ENCODE measurements at places on chromosomes 4 and X.

- DNase-seq = no peak
Observed at GRCh38 chrX:2513121-2513664, 12.4 kb upstream of the DHRSX start.

DNA sequence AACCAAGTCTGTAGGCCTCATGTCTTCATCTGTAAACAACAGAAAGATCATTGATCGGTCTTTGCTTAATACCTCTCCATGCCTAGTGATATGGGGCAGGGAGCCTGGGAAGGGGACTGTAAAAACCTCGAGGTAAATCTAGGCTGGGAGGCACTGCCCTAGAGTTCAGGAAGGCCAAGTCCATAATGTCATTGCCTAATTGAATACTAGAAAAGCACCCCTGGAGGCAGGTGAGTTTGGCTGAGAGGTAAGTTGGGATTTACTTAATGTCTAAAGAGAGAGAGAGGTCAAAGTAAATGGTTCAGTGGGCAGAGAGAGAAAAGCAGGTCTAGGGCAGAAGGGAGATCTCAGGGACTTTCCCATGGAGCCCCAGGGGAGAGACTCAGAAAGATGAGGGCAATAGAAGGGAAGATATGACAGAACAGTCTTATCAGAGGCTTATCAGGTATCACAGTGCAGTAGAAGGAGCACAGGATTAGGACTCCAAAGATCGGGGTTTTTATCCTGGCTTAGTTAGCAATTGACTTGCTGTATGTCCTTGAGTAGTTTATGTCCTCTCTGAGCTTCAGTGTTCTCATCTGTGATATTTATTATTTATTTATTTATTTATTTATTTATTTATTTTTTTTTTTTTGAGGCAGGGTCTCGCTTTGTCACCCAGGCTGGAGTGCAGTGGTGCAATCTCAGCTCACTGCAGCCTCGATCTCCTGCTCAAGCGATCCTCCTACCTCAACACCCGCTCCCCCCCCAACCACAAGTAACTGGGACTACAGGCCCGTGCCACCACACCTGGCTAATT is 85.2 kb downstream of the SLC16A2 start:
- DNase-seq = no peak

DNA sequence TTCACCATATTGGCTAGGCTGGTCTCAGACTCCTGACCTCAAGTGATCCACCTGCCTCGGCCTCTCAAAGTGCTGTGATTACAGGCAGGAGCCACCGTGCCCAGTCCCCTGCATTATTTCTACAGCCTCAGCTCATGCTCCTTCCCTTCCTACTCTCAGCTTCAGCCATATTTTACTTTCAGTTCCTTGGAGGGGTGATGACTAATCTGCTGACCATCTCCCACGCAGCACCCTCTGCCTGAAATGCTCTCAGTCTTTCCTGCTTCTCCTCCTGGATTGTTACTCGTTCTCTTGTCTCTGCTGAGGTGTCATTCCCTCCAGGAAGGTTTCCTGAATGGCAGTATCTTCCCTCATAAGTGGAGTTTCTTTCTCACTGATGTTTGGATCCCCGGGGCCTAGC is 63.3 kb downstream of the MOSPD2 start:
- peak; percentile 61 for DNase-seq

- DNase-seq = no peak
Observed at GRCh38 chrX:55488006-55488592, 1.5 kb downstream of the USP51 start.

DNA sequence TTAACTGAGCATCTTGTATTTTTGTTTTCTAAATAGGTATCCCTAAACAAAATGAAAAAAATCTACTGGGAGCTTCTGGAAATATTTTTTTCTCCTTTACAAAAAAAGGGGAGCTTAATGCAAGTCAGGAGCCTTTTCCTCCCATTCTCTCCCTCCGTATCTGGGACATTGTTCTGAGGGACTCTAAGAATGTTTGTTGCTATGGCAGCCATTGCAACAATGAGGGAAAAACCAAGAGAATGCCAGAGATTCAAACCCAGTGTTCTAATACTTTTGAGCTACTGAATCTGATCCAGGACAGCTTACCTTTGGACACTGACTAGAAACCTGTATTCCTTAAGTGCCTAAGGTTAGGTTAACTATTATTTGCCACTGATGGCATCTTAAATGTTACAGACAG is 485.7 kb upstream of the HS3ST1 start:
- no peak for DNase-seq
